ENCODE measurements at places on chromosomes 11 and 22.
A peak's percentile ranks its signal among the peaks of the same experiment; 100 is the strongest.

DNA sequence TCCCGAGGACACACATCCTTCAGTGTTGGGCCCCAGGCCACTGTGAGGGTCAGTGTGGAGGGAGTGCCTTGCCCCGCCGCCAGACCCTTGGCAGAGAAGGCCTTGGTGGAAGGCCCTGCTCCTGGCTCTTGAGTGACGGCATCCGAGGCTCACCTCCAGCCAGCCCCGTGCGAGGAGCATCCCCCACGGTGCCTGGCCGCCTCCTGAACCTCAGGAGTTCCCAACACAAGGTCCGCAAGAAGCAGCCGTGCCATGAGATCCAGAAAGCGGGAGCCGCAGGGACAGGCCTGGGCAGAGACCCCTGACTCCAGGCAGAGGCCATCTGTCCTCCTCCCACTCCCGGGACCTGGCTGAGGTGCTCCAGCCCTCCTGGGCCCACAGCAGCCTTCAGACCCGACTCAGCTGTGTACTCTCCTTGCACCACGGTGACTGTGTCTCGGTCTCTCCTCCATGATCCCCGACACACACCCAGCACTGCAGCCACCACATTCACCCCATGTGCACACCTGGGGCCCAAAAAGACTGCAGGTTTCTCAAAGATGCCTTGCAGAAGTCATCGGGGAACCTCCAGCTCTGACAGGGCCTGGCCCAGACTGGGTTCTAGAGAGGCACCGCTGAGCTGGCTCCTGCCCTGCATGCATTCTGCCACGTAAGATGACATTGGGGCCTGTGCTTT lies 870.2 kb downstream of the BRD1 start:
- DNase-seq: no peak

DNA sequence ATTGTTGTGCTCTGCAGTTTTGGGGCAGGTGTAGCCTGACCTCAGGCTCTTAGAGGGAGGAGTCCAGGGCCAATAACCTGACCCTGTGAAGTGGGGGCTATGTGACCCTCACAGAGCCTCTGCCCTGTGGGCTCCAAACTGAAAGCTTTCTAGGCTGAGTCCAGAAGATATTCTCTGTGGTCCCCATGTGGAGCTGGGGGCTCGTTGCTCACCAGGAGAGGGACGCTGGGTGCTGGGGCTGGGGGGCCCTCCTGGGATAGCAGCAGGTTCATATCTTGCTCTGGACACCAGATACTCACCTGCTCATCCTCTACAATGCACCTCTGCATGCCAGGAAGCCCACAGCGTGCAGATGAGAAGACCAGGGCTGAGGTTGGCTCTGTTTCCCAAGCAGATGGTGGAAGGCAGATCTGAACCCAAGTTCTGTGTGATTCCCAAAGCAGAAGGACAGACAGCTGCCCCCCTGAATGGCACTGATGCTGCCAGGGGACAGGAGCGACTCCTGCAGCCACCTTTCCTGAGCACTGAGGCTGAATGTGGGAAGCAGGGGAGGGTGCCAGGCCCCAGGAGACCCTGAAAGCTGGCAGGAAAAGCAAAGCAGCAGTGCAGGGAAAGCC lies 1022.0 kb downstream of the TBC1D22A start:
- no peak for DNase-seq

- DNase-seq: no peak
Observed at GRCh38 chr11:64843686-64844329, 645 bp downstream of the CDC42BPG start.

GRCh38 chr22:44535362-44536095 lies 37.5 kb upstream of the RTL6 start:
- no peak for DNase-seq

DNA sequence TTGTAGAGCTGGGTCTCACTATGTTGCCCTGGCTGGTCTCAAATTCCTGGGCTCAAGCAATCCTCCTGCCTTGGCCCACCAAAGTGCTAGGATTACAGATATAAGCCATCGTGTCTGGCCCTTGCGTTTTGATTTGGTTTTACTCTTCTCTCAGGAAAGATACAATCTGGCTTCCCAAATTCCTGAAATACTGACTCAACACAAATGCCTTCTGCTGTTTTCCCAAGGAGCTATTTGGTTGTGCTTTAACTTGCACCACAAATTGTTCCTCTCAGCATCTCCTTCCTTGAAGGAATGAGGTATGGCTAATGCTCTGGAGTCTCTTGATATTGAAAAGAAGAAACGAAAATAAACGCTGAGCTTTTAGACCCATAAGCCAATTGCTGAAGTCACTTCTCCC lies 110.0 kb upstream of the PAX6 start:
- no peak for DNase-seq

DNA sequence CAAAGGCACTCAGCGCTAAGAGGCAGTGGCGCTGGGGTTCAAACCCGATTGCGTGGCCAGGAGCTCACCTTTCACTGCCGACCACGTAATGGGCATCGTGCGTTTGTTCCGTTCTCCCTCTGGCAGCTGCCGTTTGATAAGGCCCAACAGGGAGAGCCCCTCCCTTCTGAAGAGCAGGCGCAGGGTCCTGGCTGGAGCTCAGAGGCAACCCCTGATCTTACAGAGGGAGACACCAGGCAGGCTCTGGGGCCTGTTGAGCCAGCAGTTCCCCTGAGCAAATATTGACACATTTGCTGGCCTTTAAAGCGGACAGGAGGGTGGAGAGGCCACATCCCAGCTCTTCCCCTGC lies 11.7 kb upstream of the C1QTNF6 start:
- no peak for DNase-seq

GRCh38 chr22:40220316-40221054 lies 42.8 kb downstream of the TNRC6B start:
- no peak for DNase-seq

DNA sequence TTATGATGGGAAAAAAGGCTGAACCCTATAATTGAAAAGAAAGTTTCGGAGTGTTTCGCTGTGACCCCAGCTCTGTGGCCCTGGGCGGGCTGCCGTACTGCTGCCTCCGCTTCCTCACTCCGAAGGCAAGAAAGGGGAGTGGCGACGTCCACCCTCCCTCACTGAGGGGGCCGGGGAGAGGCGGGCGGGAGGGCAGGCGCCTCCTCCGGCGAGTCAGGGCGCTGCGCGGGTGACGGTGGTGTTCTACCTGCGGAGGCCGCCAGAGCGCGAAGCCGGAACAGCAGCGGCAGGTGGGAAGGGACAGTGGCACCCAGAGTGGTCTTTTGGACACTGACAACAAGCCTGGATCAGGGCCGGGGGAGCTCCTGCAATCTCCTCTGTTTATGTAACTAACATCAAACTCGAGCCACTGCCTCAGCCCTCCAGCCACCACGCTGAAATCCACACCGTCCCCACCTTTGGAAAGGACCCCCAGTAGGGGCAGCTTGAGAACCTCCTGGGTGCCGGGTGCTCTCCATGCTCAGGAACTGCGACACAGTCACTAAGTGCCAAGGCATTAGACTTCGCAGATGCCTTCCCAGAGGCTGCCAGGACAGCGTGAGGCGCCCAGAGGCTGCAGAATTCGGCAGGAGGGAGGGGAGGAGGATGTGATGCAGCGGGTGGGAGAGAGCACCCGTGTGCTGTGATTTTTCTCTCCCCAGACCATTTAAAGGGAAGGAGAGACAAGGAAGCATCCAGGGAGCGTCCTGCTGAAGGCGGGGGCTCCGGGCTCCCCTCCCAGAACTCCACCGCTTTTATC lies 25.5 kb downstream of the BID start:
- no peak for DNase-seq

DNA sequence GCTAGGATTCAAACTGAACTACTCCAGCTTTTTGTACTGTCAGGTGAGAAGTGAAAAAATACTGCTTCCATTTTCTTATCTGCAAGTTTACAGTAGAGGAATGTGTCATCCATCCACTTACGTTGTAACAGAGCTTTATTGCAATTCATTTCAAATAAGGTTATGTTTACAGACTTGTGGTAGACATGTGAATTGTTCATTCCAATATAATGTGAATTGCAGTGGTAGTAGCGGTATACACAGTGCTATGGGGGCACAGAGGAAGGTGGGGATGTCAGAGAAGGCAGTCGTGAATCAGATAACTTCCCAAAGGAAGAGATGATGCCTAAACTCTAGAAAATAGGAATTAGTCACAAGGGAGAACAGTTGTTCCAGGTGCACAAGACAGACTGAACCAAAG lies 42.5 kb downstream of the CEP57 start:
- DNase-seq: no peak

GRCh38 chr11:575313-575995 lies 816 bp upstream of the PHRF1 start:
- DNase-seq: no peak

DNA sequence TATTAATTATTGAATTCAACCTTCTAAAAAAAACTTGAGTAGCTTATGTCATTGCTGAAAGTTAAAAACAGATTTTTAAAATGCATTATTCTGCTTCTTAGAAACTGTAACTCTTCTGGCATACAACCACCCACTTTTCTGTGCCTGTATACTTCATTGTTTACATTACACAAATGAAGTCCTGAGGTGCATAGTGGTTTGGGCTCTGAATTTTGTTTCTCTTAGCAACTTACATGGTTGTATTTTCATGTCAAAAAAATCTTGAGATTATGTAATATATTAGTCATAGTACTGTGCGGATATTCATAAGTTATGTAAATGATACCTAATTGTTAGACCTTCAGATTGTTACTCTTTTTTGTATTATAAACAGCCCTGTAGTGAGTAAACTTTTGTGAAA lies 12.2 kb downstream of the SC5D start:
- no peak for DNase-seq

DNA sequence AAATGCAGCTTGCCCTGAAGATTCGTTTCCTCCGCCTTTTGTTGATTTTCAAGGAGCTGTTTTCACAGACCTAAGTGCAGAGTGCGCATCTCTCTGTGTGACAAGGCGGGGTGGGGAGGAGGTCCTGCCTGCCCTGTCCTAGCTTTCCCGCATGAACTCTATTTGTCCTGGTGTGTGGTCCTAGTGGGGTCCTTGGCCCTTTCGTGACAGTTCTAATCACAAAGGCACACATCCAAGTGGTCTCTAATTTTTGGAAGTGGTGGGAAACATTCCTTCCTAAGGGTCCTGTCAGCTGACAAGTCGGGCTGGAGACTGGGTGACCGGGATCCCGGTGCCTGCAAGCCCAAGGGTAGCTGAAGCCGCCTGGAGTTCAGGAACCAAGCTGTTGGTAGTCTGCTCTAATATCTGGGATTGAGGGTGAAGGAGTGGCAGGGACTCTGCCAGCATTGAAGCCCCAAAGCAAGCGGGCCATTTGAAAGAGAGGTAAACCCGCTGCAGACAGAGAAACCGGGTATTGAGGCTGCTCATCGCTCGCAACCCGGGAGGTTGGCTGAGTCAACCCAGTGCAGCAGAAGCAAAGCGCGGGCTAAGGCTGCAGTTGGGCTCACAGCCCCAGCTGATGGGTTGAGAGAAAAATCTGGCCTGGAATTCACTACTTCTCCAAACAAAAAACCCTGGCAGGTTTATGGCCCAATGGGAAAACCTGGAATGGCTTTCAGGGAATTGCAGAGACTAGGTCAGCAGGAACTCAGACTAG lies 28.1 kb upstream of the FBXO3 start:
- peak; percentile 45 for DNase-seq

GRCh38 chr22:46971764-46972125 lies 209.3 kb downstream of the TBC1D22A start:
- DNase-seq: no peak

DNA sequence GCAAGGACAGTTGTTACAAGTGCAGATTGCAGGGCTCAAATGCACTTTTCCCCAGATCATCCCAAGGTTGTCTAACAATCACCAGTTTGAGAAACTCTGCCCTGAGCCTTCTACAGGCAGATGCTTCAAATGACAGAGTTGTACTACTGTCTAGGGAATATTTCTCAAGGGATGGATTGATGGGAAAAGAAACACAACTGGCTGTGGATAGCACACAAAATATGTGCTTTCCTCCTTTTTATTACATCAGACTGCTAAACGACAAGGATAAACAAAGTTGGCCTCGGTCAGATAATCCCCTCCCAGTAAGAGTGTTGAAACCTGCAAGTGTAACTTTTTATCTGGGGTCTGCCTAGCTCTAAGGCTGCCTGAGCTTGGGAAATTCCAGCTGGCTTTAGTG lies 46.6 kb upstream of the SORL1-AS1 start:
- no peak for DNase-seq

DNA sequence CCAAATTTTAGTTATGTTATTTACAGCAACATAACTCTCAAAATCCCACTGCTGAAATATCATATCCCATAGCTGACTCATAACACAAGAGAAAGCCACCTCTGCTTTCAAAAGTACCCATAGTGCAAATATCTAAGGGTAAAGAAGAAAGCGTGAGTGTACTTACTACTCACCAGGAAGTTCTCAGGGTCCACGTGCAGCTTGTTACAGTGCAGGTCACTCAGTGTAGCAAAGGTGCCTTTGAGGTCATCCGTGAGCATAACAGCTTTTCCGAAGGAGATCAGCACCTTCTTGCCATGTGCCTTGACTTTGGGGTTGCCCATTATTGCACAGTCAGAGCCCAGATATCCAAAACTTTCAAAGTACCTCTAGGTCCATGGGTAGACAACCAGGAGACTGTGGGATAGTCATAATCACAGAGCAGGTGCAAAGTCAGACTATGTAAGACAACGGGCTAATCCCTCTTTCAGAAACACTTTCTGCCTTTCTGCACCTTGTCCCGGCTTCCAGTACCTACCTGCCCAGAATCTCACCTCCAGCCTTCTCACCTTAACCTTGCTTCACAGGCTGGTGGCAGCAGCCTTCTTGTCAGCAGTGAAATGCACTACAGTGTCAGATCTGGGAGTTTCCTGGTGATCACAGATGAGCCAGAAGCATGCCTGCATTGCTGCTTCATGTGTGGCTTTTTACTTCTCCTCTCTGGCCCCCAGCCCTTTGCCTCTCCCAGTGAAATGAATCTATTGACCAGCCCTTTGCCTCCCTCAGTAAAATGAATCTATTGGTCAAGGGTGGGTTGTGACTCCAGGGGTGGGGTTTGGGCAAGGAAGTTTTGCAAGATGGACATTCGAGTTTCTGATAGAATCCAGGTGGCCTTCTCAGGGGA lies 6.5 kb downstream of the HBG1 start:
- DNase-seq: no peak

- no peak for DNase-seq
Observed at GRCh38 chr11:41845066-41845465, 385.6 kb upstream of the LRRC4C start.

- no peak for DNase-seq
Observed at GRCh38 chr11:724049-724777, 18.2 kb downstream of the EPS8L2 start.

- peak; percentile 90 for DNase-seq
Observed at GRCh38 chr22:28882878-28883656, at the start of gene ZNRF3. Gene ZNRF3, plus strand, starts transcription at chr22:28883572. Its CDS starts 195 bp downstream, at chr22:28883767.

GRCh38 chr22:21587803-21588611 lies 20.5 kb downstream of the UBE2L3 start:
- DNase-seq: peak; percentile 39

All from stimulated activated CD4-positive, alpha-beta T cell treated with anti-CD3 and anti-CD28 coated beads, Interleukin-4, amount 100 ng/mL, for 1 hour (primary cell).